ENCODE measurements at places on chromosomes 3 and 15.
A peak's percentile ranks its signal among the peaks of the same experiment; 100 is the strongest.

- no peak for DNase-seq
These were observed 106.5 kb downstream of the P3H2 start for GRCh38 chr3:190013943-190014924.

DNA sequence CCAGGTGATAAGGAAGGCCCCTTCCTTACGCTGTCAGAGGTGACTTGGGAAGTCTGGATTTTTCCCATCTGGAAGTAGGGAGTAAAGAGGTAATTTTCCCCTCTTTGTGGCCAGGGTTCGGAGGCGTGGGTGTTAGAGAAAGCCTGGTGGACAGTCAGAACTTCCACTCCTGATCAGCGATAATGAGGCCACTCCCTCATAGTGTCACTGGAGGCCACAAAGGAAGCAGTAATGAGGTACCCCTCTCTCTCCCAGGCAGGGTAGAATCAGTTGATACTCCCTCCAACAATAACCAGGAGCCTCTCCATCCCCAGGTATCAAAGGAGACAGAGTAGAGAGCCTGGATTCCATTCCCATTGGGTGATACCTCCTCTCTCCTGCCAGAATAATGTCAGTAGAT is 30.0 kb downstream of the AP4E1 start:
- no peak for DNase-seq

- DNase-seq: no peak
These were observed 268.2 kb upstream of the LYSMD4 start for GRCh38 chr15:100001405-100001804.

- DNase-seq: no peak
These were observed 15.6 kb upstream of the TLE3 start for GRCh38 chr15:70113304-70113700.

- no peak for DNase-seq
These were observed 52.6 kb downstream of the SYNM start for GRCh38 chr15:99157456-99157855.

DNA sequence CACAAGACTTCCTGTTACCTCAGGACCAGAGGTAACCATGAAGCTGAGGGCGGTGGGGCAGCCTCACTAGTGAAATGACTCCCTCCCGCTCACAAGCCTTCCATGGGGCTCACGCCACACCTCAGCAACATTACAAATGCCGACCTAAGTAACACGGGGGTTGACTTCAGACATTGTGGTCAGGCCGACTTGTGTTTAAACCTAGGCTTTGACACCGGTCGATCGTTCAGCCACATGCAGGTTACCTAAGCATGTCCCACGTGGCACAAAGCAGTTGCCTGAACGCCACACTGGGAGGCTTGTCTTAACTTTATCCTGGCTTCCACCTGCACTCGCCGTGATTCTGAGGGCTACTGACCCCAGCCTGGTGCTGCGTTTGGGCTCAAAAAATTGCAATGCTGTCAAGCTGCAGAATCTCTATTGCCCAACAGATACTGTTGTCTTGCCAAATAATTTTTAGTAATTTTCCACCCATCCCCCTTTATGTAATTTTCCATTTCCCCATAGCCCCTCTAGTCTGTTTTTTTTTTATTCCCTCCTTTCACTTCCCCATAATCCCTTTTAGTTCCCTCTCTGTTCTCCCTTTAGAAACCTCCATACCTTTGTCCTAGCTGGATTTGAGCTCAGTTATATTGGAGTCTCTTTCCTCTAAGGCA is 158.6 kb upstream of the RGMA start:
- no peak for DNase-seq

- no peak for DNase-seq
These were observed 637.2 kb downstream of the NTRK3 start for GRCh38 chr15:87619161-87619960.

GRCh38 chr15:94259121-94259751 is 27.9 kb downstream of the MCTP2 start:
- DNase-seq: no peak

DNA sequence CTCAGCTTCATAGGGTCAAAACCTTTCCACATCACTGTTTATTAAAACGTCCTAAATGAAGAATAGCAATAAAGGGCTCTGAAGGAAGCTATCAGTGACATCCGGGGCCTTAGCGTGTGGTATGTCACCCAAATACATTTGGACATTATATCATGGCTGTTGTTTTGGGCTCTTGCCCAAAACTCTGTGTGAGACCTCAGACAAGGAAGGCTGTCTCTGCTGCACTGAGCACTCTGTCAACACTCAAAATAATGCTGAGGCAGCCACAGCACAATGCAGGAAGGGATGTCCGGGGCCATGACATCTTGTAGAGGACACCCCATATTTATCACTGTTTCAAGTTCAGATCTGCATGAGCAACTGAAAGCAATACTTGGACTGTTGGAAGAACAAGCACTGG is 293.8 kb upstream of the WNT5A start:
- DNase-seq: no peak

GRCh38 chr15:74384881-74385643 is 17.6 kb upstream of the CYP11A1 start:
- DNase-seq: no peak

GRCh38 chr3:108311797-108312196 is 15.4 kb downstream of the HHLA2 start:
- DNase-seq: no peak

DNA sequence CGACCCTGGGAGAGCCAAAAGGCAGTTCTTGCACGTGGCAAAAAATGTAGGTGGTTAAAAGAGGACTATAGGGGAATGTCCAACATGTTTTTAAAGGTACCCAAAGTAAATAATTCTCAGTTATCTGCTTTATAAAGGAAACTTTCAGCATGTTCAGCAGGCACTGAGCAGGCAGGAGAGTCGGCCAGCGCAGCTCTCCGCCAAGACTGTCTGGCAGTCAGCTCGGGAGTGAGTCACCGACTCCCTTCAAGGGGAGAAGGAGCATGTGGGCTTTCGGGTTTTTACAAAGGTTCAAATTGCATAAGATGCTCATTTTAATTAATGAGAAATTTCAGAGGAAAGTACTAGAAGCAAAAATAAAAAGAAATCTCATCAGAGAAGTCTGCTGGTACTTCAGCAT is 7.0 kb downstream of the GABRA5 start:
- no peak for DNase-seq

GRCh38 chr3:142645236-142645793 is 49.1 kb downstream of the PLS1 start:
- no peak for DNase-seq

DNA sequence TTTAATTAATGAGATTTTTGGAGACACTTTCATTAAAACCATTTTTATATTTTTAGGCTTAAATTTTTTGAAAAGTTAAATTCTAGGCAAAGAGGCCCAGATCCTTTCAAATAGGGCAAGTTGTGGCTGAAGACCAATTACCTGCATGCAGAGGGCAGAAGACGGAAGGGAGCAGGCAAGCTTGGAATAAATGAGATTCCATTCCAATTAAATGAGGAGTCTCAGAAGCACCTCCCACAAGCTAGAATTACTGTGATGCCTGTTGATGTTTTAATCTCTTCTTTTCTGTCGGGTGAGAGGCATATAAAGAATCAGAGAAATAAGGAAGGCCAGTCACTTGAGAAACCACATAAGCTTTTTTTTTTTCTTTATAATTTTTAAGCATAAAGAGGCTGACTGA is 46.8 kb downstream of the KBTBD8 start:
- no peak for DNase-seq

- no peak for DNase-seq
These were observed 36.7 kb downstream of the PXYLP1 start for GRCh38 chr3:141268306-141268705.

- DNase-seq: no peak
These were observed 248.7 kb upstream of the IL12A start for GRCh38 chr3:159739969-159740368.

GRCh38 chr3:31546162-31546561 is 13.4 kb downstream of the STT3B start:
- no peak for DNase-seq

DNA sequence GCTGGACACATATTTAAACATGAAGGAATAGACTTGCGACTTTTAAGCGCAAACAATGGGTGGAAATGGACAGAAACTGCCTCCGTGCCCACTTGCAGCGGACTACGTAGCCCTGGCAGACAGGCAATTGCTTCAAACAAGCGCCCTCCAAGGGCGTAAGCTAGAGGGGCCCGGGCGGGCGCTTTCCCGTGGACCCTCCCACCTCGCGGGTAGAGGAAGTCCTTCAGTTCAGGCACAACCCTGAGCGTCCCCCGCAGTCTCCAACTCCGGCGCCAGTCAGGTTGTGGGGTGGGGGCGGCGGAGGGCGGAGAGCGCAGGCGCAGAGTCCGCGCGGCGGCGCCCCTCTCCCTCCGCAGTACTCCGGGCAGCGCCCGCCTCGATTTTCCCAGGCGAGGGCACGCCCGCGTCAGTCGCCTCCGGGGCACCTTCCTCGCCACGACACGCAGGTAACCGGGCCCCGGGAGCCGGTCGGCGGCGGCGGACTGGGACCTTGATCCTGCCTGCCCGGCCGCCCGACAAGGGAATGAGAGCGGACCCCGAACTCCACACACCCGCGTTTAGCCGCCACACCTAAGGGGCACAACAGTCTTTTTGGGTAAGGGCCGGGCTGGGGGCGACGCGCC is at the start of gene SLC35G2:
TSS of gene SLC35G2 (plus strand) at position 358 of the 623 bp plus-strand sequence. CDS start 35,335 bp downstream, outside the sequence.
- DNase-seq: peak; percentile 19

GRCh38 chr15:29048011-29048410 is 162.2 kb downstream of the APBA2 start:
- DNase-seq: no peak

GRCh38 chr3:13148126-13148525 is 74.9 kb upstream of the IQSEC1 start:
- no peak for DNase-seq

DNA sequence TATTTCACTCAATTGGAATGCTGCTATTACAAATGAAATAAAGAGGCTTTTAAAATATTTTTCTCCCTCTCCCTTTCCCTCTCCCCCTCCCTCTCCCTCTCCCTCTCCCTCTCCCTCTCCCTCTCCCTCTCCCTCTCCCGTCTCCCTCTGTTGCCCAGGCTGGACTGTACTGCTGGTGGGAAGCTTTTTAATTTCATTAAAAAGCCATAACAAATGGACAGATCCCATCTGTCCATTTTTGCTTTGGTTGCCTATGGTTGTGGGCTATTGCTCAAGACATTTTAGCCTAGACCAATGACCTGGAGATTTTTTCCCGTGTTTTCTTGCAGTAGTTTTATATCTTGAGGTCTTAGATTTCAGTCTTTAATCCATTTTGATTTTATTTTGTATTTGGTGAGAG is 107.2 kb upstream of the LRRC3B start:
- no peak for DNase-seq

GRCh38 chr15:99522288-99522687 is 43.5 kb upstream of the MEF2A start:
- no peak for DNase-seq

DNA sequence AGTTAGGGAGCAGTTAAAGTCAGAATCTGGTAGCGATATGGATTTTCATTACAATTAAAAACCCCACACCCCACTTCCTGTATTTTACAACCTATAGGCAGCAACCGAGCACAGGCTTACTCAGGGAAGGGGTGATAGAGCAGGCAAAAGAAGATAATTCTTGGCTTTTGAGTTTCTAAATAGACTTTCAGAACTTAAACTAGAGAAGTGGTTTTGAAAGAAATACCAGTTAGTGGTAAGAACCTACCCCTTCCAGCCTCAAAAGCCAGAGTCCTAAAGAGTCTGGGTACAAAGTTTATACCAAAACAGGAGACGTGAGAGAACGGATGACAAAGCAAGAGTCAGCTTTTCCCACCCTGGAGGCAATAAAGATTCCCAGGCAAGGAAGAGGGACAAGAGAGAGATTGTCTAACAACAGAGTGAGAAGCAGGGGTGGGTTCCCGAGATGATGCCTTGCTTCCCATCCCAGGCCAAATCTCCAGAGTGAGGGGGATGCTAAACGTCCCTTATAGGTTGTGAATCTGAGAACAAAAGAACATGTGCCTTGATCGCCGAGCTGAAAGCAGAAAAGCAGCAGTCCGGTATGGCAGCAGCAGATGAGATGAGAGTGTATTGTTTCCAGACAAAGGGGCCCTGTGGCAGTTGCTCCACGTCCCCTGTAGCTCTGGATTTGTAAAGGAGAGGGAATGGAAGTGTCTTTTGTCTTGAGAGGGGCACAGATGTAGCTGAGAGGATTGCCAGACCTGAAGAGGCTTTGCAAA is 36.8 kb downstream of the KLHL6 start:
- no peak for DNase-seq

DNA sequence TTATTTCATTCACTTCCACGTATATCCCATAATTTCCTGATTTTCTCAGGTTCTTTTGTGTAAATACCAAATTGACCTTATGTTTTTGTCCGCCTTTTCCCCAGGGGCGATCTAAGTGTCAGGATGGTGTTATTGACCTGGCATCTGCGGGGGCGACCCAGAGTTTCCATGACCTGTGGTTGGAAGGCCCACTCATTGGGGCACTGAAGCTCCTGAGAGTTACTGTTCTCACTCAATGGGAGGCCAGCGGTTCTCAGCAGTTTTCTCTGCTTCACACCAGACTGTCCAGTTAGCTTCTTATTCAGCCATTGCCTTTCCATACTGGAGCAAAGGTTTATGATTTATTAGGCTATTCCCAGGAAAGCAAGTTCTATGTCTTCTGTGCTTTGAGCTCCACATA is 53.3 kb downstream of the B3GALNT1 start:
- DNase-seq: no peak

DNA sequence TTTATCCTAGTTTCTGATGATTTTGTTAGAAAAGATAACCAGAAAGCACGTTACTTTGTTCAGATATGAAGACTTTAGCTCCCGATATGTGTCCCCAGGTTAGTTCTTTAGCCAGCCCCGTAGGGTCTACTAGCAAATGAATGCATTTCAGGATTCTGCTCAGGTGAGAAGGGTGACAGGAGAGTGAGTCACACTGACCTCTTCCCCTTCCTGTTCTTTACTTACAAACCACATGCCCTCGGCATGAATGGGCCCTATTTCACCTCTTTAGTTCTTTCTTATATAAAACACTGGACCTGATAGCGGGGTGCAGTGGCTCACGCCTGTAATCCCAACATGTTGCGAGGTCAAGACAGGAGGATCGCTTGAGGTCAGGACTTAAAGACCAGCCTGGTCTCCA is 98.4 kb downstream of the SLC49A4 start:
- no peak for DNase-seq

DNA sequence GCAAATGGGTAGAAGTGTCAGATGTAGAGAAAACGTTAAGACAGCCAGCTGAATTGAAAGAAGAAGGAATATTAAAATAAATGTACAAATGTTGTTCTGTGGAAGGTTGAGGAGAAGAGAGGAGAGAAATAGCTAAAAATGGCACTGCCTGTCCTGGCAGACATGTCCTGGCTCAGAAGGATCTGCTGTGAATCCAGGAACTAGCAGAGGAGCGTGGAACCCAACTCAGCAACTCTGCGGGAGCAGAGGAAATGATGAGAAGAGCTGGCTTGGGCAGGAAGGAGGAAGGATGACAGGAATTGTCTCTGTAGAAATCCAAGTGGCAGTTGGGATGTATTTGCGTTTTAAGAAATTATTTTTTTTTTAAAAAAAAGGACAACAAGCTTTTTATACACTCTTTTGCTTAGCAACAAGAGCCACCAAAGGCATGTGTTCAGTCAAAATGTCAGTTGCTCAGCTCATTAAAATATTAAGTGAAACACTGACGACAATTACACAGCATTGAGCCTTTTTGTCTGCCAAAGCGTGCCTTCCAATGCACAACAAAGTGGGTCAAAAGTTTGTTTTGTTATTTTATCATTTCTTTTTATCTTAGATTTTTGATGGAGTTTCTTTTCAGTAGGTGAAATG is 16.1 kb downstream of the NANOGP8 start:
- DNase-seq: no peak

GRCh38 chr15:57784081-57784511 is 77.6 kb downstream of the POLR2M start:
- DNase-seq: no peak

- no peak for DNase-seq
These were observed 84.6 kb downstream of the ZBTB20 start for GRCh38 chr3:115062412-115062956.

GRCh38 chr3:195855471-195856409 is 44.0 kb upstream of the MUC4 start:
- no peak for DNase-seq
